ENCODE measurements at places on chromosomes 6 and 20.

GRCh38 chr6:125151700-125152099, 1.9 kb upstream of the TPD52L1 start:
- DNase-seq = no peak

DNA sequence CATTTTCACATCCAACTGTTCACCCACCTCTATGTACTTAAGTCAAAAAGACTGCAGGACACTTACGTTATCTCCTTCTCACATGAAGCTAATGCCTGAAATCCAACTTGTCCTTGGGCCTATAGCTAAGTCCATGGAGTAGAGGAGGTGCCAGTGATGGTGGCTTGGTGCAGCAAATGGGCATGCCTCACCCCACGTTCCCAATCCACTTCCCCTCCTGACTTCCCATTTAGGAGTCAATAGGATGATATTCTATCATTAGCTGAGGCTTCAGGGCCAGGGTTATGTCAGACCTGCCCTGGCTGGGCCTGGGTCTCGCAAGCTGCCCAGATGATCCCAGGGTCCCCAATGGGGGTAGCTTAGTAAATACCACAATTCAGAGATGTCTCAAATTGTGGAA, 410.4 kb downstream of the MAFB start:
- DNase-seq = no peak

- DNase-seq = no peak
Measured at GRCh38 chr20:36794116-36794474, 20.5 kb upstream of the DSN1 start.

- no peak for DNase-seq
Measured at GRCh38 chr6:37985355-37985754, 165.8 kb downstream of the ZFAND3 start.

DNA sequence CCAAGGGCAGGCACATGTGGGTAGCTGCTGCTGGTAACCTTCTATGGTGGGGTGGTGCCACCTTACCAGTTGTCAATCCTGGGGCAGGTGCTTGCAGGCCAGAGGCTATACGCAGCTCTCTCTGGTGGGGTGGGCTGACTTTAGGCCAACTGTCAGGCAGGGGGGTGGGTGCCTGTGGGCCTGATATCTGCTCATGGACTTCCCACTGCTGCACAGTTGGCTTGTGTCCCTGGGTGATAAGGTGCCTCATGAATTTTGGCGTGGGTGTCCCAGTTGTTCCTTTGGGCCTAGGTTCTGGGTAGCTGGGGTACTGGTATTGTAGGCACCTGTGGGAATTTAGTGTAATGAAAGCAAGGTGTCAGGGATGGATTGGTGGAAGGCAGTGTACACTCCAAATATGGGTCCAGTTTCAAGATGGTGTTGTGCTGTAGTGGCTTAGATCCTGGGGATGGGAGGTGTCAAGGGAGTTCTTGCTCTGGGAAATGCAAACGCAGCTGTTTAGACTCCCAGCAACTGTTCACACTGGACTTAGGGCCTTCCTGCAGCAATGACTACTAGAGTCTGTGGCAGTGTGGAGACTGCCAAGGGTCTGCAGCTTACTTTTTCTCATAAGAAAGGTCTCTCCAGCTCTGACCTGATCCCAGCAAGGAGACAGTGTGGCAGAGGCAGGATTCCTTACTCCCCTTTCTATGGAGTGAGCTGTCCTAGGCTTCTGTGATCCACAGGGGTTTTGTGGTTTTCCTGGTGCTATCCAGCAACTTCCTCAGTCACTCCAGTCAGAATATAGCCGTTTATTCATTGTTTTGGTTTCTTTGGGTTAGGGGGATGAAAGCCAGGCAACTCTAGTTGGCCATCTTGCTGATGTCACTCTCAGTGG, 128.2 kb downstream of the CRYBG1 start:
- no peak for DNase-seq

- no peak for DNase-seq
Measured at GRCh38 chr6:91877994-91878393, 1291.1 kb upstream of the MAP3K7 start.

DNA sequence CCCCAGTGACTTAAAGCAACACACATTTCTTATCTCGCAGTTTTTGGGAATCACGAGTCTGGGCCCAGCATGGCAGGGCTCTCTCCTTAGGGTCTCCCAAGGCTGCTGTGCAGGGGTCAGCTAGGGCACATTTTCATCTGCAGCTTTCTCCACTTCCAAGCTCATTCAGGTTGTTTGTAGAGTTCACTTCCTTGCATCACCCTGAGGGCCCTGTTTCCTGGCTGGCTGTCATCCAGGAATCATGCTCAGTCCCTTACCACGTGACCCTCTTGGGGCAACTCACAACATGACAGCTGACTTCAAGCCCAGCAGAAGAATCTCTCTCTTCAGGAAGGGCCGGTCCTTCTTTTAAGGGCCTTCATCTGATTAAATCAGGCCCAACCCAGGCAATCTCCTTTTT, 21.3 kb downstream of the SNAP25 start:
- DNase-seq = no peak

DNA sequence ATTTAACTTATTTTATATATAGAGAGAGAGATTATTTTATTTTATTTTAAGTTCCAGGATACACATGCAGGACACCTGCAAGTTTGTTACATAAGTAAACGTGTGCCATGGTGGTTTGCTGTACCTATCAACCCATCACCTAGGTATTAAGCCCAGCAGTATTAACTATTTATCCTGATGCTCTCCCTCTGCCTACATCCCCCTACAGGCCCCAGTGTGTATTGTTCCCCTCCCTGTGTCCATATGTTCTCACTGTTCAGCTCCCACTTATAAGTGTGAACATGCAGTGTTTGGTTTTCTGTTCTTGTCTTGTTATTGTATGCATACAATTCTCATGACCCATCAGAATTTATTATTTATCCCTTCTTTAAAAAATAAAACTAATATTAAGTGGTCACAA, 34.6 kb downstream of the FKBP1C start:
- no peak for DNase-seq

DNA sequence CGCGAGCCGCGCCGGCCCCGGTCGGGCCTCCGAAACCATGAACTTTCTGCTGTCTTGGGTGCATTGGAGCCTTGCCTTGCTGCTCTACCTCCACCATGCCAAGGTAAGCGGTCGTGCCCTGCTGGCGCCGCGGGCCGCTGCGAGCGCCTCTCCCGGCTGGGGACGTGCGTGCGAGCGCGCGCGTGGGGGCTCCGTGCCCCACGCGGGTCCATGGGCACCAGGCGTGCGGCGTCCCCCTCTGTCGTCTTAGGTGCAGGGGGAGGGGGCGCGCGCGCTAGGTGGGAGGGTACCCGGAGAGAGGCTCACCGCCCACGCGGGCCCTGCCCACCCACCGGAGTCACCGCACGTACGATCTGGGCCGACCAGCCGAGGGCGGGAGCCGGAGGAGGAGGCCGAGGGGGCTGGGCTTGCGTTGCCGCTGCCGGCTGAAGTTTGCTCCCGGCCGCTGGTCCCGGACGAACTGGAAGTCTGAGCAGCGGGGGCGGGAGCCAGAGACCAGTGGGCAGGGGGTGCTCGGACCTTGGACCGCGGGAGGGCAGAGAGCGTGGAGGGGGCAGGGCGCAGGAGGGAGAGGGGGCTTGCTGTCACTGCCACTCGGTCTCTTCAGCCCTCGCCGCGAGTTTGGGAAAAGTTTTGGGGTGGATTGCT, 1.3 kb downstream of the VEGFA start:
- no peak for DNase-seq

DNA sequence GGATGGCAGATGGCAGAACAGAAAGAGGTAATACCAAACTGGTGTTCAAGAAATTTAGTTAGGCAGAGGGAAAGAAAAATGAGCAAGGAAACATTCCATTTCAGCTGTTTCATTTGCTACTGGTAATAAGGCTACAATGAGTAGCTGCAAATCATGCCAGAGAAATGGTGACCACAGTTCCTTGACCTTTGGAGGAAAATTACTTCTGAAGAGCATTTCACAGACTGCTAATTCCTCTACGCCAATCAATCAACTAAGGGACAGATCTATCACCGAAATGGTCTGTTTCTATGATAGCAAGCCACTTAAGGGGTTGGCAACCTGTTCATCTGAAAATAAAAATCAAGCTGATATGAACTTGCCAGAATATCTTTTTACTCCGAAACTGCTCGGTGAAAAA, 119.5 kb downstream of the PTPRK start:
- DNase-seq = no peak

DNA sequence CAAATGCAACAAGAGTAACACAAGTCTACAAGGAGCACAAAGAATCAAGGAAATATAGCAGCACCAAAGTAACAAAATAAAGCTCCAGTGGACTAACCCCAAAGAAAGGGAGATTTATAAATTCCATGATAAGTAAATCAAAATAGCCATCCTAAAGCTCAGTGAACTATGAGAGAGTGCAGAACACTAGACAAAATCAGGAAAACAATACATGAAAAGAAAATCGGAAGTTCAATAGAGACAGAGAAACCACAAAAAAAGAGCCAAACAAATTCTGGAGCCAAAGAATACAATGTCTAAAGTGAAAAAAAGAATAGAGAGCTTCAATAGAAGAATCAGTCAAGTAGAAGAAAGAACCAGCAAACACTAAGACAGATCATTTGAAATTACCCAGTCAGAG, 247.3 kb upstream of the TENT5A start:
- no peak for DNase-seq

GRCh38 chr20:48603819-48604405, 223.9 kb downstream of the PREX1 start:
- DNase-seq = no peak

DNA sequence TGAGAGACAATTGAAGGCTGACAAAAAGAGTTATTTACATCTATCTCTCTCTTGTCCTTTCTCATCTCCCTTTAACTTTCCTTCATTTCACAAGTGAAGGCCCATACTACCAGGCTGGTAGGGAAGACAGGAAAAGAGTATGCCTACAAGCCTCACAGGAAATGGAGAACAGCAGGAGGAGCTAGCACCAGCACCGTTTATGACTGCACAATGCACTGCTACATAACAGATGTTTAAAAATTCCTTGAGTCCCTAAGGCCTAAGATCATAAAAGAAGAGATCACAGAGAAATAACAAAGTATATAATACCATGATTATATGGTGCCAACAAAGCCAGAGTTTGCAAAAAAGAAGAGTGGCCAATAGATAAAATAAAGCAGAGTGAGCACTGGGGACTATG, 194.8 kb downstream of the UNC5CL start:
- DNase-seq = no peak

DNA sequence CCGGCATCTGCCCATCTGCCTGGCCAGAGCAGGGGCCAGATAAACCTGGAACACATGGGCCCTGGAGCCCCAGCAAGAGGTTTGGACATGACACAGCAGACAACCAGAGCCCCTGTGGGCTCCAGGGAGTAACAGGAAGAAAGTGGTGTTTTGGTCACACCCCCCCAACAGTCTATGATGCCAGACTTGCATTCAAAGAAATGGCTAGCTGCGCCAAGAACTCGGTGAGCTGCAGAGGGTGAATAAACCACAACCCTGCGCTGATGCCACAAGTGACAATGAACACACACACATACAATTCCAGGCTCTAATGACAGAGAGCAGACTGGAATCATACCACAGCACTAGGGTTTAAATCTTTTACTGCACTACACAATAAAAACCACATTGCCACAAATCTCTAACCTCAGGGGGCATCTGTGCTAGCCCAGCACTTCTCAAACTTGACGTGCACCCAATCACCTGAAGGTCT, 34.0 kb downstream of the TRERF1 start:
- DNase-seq = no peak

DNA sequence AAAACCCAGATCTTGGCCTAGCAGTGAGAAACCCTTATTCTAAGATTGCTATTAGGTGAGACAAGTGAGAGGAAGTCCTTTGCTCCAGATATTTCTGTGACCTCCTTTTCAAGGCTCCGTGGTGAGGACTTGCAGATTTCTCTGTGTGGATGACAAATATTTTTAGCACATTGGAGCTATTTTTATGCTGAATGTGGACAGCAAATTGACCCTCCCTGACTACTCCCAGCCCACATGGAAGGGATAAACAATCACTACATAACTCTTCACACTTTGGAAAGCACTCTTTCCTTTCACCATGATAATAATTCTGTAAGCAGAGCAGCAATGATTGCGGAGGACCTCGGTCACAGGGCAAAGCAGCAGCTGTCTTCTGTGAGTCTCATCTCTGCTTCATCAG, 88.0 kb upstream of the ADGRF1 start:
- no peak for DNase-seq

GRCh38 chr20:24910461-24910860, 38.6 kb upstream of the CST7 start:
- no peak for DNase-seq

DNA sequence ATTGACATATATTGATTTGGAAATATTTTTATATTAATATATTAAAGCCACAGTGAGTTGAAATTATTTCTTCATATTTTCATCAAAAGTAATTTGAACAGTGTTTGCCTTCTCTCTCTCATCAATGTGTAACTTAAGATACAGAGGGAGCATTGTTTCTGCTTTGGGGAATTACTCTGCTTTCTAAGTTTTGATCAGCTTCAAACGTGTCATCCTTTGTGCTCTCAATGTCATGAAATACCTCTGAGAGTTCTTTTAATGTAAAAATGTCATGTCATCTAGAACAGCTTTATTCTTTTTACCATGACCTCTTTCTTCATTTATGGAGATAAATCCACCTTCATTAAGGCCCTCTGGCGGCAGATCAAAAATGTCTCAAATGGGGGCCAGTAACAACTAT, 259.4 kb upstream of the STXBP5 start:
- DNase-seq = no peak

DNA sequence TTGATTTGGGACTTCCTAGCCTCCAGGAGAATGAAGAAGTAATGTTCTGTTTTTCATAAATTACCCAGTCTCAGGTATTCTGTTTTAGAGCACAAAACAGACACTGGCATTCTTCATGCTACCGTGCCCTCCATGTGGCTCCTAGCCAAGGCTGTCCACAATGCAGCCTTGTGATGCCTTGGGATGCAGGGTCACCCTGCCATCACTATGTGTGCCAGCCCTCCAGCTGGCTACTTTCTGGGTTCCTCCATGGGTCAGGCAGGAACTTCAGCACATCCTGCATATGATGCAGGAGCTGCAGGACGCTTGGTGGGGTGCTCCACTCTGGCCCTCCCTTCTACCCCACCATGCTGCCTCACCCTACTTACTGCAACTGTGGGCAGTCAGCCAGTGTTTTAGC, 38.0 kb upstream of the FAM50B start:
- no peak for DNase-seq

GRCh38 chr6:46352541-46353268, 138.5 kb downstream of the RCAN2 start:
- DNase-seq = no peak

DNA sequence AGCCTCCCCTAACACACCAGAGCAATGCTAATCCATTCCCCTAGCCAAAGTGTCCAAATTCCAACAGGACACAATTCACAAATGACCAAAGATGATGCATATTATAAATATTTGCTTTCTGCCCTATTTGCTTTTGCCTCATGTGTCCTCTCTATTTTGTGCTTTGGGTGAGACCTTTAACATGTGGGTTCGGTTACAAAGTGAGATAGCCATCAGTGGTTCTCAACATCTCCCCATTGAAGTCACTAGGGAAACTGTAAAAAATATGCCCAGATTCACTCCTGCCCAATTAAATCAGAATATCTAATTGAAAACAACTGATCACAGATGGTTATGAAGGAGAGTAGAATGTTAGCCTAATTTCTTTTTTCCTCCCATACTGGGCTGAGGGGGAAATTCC, 159.2 kb downstream of the MTFR2 start:
- no peak for DNase-seq

Data from NCI-H1417 treated with DMSO at 0.1 percent for 48 hours (cell line).